Dermis blood vessel endothelial cell (primary cell): ENCODE measurements at places on chromosomes 5 and 9. TPM values are rescaled to one million over a fixed set of nuclear protein-coding genes. Genes with fewer than 3 reads are reported as not detected.

DNA sequence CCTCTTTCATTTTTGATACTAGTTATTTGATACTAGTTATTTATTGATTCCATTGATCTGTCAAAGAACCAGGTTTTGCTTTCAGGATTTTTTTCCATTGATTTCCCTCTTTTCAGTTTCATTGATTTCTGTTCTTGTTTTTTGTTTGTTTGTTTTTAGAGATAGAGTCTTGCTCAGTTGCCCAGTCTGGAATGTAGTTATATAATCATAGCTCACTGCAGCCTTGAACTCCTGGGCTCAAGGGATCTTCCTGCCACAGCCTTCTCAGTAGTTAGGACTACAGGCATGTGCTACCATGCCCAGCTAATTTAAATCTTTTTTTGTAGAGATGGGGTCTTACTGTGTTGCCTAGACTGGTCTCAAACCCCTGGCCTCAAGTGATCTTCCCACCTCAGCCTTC lies 49.9 kb downstream of the FSD1L start:
- DNase-seq: no peak

DNA sequence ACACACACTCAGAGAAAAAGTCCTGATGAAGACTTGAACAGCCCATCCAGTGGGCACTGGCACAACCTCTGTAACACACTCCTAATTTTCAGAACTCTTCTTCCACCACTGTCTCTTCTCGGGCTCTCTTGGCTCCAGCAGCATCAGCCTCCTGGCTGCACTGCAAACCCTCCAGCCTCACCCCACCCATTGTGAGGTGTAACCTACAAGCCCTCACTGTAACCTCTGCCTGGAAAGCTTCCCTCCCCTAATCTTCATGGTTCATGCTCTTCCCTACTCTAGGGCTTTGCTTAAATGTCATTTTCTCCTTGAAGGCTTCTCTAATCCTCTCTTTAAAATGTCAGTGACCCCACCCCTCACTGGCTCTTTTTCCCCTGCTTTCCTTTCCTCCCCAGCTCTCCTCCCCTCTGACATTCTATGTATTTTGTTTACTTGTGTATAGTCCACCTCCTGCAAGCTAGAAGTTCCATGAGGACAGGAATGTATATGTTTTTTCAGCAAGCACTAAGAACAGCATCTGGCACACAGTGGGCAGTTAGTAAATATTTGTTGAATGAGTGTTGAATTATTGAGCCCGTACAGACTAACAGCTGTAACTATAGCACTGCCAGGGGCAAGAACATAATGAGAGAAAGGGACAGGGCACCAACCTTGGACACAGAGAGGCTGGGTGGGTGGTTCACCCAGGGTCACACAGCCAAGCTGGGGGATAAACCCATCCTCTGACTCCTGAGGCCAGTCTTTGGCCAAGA lies 76.4 kb downstream of the ESM1 start:
- DNase-seq: no peak

- DNase-seq: no peak
Observed at GRCh38 chr9:7287986-7288385, 511.6 kb downstream of the DMAC1 start.

DNA sequence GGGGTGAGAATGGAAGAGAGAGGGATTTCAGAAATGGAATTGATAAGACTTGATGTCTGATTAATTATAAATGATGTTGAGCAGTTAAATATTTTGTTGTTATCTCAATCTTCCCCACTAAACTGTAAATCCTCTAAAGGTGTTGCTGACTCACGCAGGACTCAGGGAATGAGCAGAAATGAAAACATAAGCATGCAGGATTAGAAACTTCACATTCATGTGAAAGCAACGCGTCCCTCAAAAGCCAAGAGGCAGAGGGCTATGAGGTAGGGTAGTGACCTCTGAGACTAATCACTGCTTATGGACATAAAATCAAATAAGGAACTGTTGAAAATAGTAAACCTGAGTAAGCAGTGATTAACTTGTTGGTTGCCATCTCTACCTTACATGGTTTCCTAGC lies 21.1 kb downstream of the ADAMTSL1 start:
- no peak for DNase-seq

RAI14 gene
- total RNA-seq: 204 and 257 TPM in 2 replicates
